Hematopoietic multipotent progenitor cell treated with erythropoietin and hydrocortisone succinate and interleukin-3 and kit ligand, for 15 days (in vitro differentiated cells): ENCODE measurements at places on chromosomes 6 and 20.

DNA sequence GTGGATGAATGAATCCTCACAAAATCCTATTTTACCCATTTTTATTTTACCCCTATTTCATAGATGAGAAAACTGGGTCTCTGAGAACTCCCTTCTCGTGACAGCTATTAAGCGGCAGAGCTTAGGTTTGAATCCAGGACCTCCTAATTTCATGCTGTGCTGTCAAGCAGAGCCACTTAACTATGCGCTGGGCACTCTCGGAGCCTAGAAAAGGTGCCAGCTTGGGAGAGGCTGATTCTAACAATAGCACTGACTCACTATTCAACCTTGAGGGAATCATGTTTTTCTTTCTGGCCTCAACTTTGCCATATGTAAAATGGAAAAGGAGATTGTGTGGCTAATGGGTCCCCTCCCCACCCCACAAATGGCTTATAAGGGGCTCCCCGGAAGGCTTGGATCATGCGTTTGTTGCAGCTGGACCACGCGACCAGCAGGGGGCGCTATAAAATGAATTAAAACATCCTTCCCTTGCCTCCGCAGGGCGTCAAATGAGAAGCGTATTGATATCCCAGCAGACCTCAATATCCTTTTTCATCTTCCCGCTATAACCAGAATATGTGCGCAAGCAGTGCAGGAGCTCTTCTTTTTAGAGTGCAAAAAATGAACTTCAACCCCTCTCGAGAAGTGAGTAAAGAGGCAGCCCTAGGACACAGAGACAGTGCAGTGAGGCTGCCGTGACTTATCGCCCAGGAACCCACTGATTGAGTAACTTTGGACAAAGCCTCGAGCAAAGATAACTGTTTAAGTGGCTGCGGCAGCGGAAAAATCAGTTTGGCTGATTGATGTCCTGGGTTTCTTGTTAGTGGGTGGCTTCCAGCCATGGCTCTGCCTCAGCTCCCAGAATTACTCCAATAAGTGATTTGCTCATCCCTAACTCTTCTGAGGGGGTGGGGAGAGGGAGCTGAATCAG is 12.8 kb upstream of the PDYN start:
- DNase-seq, result peak; percentile 63

DNA sequence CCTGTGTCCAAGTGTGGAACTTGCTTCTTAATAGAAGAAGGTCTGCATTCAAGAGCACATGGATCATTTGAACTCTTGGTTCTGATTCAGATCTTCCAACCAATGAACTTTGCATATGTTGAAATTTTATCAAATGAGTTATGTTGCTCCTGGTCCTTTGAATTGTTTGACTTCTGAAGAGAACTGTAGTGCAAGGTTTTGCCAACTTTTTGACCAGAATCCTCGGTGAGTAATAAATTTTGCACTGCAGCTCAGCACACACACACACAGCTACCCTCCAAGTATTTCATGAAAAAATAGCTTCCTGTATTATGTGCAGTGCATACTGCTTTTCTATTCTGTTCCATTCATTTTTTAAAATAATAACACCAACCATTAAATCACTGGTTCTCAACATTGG is 67.5 kb downstream of the BFSP1 start:
- no peak for DNase-seq

DNA sequence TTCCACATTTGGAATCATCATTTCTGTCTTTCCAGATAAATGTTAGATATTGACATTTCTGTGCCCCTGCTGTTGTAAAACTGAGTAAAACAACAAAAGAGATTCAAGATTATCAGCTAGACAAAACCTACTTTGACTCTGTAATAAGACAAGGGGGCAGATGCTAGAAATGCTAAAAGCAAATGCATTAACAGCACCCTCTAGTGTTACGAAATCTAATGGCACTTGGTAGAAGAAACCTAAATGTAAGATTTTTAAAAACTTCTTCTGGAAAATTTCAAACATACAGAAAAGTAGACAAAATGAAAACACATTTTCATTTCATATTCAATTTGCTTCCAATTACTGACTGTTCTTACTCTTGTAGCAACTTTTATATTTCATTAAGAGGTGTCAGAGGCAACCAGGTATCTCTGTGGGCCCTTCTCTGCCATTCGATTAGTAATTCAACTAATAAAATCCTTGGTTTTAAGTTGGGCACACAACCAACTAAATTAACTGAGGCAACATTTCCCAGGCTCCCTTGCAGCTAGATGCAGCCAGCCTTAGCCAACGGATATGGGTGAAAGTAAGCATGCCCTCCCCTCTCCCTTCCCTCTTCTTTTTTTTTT is 45.0 kb downstream of the SLC23A2 start:
- peak; percentile 56 for DNase-seq

- no peak for DNase-seq
These were observed 67.0 kb upstream of the FOXQ1 start for GRCh38 chr6:1244941-1245340.

DNA sequence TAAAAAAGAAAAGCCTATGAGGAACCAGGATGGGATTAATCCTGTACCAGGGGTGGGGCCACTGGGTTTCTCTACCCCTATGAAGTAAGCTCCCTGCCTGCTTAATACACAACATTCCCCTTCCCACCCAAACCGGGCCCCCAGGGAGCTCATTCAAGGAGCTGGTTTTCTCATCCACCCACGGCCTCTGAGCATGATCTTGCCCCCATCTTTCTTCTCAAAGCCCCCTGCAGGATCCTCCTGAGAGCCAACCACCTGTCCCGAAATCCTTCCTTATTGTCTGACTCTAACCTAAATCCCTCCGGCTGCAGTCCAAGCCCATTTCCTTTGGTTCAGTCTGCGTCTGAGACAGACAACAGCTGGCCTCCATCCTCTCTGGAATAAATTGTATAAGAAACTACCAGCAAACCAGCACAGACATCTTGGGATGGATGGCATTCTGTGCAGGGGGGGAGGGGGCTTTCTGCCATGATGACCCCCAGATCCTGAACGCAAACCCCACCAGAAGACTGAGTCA is 21.0 kb downstream of the KCNK5 start:
- DNase-seq, result no peak

DNA sequence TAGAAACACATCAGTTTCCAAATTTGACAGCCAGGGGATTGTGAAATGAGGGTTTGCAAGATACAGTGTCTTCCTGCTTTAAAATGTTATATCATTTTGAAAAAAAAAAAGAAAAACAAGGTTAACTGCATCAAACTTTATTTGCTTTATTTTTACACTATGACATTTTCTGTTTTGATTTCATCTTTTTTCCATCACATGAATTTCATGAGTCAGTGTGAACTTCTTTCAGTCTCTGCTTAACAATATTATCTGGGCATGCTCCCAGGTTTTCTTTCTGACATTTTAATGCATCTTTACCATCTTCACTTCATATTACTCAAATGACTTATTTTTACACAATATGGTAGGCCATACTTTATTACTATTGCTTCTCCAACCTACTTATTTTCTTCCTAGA is 1.9 kb downstream of the NCOA7 start:
- no peak for DNase-seq

- DNase-seq, result no peak
These were observed 9.2 kb downstream of the PHF3 start for GRCh38 chr6:63644668-63645326.

DNA sequence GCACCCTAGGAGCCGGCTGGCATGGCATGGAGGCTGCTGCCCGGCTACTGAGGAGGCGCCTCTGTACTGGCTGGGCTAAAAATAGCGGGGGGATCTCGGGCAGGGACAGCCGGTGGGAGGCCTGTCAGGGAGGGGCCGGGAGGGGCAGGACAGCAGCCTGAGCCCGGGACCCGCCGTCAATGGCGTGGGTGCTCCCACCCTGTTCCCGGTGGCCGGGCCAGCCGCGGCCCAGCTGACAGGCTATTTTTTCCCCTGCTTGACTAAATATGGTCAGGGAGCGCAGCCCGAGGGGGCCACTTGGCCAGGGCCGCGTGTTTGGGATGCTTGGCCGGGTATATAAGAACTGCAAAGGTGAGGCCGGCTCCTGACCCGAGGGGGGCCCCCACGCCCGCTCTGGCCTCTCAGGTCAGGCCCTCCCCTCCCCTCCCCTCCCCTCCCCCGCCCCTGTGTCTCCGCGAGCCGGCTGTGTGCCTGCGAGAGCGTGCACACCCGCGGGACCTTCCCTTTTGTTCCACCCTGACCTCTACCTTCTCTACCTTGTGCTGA is 74.4 kb upstream of the GATA5 start:
- DNase-seq, result no peak

DNA sequence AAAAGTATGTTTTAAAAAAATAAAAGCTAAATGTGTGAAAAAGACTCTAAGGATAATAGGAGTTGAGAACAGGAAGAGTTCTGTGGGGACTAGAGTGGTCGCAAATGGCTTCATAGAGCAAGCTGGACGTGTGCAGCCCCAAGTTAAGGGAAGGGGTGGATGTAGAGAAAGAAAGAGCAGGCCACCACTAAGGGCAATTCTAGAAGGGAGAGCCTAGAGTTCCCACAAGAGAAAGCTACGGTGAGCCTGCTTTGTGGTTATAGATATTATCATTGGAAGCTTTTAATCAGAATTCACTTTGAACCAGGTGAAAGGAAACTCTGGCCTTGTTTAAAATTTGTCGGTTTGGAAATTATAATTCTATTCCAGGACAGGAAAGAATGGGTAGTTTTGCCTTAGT is 101.6 kb downstream of the HIVEP2 start:
- DNase-seq, result no peak
